ENCODE measurements at places on chromosomes 5 and 9.

DNA sequence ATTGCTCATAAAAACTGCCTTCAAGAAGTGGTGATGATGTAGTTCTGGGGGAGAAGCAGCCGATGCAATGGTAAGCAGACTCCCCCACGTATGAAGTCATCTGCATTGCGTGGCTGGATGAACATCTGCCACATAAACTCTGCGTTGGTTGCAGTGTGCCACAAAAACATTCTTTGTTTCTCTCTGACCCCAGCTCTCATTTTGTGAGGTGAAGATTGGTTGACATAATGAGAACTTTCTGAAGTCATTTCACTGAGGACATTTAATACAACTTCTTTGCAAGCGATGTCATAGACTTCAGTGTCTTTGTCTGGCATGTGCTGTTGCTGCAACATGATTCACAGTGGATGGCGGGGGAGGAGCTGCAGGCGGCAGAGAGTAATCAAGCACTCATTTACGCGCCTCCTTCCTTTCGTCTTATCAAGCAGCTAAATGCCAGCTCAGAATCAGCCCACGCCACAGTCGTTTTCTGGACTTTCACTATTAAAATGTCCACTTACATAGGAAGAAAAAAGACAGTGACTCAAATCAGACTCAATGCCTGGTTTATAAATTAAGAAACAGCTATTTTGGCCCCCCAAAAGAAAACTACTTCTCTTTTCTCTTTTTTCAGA is 91.5 kb upstream of the NFIL3 start:
- peak; percentile 42 for DNase-seq

DNA sequence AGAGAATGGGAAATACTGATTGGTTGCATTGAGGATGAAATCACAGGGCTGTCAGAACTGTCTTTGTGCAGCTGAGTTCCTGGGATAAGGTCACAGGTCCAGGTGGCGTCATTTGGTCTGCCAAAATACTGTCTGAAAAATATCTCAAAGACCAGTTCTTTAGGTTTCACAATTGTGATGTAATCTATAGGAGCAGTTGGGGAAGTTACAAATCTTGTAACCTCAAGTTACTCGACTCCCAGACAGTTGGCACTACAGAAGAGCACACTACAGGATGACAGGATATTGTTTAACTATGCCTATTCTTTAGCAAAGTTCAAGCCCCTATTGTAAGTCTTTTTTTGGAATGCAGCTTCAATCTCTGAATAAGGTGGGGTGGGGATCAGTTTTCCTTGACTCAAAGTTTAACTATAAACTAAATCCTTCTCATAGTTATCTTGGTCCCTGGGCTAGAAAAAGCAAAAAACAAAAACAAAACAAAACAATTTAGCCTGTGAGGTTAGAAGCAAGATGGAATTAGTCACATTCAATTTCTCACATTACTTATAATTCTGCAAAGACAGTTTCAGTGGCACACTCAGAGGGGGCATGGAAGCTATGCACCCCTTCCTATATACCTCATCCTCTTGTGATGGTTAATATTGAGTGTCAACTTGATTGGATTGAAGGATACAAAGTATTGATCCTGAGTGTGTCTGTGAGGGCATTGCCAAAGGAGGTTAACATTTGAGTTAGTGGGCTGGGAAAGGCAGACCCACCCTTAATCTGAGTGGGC is 276.0 kb downstream of the AUH start:
- no peak for DNase-seq

DNA sequence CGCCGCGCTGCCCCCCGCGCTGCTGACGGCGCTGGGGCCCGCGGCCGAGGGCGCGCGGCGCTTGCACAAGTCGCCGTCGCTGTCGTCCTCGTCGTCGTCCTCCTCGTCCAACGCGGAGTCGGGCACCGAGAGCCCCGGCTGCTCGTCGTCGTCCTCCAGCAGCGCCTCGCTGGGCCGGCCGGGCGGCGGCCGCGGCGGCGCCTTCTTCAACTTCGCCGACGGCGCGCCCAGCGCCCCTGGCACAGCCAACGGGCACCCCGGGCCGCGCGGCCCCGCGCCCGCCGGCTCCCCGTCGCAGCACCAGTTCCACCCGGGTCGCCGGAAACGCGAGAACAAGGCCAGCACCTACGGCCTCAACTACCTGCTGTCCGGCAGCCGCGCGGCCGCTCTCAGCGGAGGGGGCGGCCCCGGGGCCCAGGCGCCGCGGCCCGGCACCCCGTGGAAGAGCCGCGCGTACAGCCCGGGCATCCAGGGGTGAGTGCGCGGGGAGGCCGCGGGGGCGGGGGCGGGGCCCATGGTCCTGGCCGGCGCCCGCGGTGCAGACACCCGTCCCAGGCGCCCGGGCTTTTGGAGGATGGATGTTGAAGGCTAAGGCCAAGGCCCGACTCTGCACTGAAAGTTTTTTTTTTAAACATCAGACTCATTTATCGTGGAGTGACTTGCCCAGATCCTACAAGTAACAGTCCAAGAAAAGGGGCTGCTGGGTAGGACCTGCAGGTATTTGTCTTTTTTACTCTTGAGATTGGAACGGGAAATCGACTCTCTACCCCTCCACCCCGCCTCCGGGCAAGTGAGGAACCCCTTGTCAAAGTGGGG is 1.2 kb downstream of the TENT4A start:
- DNase-seq: peak; percentile 20

- no peak for DNase-seq
These were observed 48.8 kb downstream of the FOXD1 start for GRCh38 chr5:73399775-73400174.

GRCh38 chr9:81619353-81620001 is 69.9 kb downstream of the TLE1 start:
- DNase-seq: no peak

DNA sequence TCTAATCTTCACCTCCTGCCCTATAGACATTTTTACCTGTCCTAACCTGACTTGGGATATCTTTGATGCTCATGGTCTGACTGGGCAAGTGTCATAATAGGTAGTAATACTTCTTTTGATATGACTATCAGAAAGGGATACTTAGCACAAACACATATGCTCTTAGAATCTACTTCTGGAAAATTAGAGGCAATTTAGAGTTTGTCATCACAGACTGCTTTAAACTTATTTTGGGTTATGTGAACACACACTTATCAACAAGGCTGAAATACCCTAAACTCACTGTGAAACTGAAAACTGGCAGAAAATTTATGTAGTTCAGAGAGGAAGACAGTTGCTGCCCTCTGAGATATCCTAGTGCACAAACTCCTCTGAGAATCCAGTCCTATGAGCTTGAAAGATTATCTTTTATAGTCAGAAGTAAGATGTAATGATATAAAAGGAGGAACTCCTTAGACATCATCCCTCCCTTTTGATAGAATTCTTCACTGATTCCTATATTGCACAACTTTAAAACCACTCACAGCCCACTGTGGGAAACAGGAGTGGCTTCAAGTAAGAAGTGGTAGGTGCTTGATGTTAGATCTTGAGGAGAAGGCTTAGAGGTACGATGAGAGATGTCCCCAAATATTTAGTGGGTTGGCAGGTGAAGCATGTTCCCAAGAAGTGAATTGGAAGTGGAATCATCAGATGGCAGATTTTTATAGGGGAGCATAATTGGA is 273.3 kb downstream of the MAN2A1 start:
- no peak for DNase-seq

- no peak for DNase-seq
These were observed 71.2 kb downstream of the SYK start for GRCh38 chr9:90872835-90873294.

- no peak for DNase-seq
These were observed 71.1 kb upstream of the CD180 start for GRCh38 chr5:67267512-67268216.

- DNase-seq: no peak
These were observed 227.2 kb downstream of the RAB3C start for GRCh38 chr5:58810086-58810485.
